ENCODE measurements at places on chromosomes 4 and X. TPM values are rescaled to one million over a fixed set of nuclear protein-coding genes. Genes with fewer than 3 reads are reported as not detected.

Gene CYTL1
- total RNA-seq, result not detected

Gene CLGN
- total RNA-seq, result 5.5 TPM

Gene GRK4
- 7.1 TPM for total RNA-seq

Gene TDO2
- 1.6 TPM for total RNA-seq

Gene SPANXB1
- not detected for total RNA-seq

Gene GAGE1
- not detected for total RNA-seq

Gene MID1IP1
- 35.5 TPM for total RNA-seq

Gene SMIM31
- not detected for total RNA-seq
